ENCODE measurements at places on chromosomes 7 and 10. TPM values are rescaled to one million over a fixed set of nuclear protein-coding genes. Genes with fewer than 3 reads are reported as not detected.

GRCh38 chr7:78253850-78254725 is 455.5 kb downstream of the PHTF2 start:
- DNase-seq, result no peak

DNA sequence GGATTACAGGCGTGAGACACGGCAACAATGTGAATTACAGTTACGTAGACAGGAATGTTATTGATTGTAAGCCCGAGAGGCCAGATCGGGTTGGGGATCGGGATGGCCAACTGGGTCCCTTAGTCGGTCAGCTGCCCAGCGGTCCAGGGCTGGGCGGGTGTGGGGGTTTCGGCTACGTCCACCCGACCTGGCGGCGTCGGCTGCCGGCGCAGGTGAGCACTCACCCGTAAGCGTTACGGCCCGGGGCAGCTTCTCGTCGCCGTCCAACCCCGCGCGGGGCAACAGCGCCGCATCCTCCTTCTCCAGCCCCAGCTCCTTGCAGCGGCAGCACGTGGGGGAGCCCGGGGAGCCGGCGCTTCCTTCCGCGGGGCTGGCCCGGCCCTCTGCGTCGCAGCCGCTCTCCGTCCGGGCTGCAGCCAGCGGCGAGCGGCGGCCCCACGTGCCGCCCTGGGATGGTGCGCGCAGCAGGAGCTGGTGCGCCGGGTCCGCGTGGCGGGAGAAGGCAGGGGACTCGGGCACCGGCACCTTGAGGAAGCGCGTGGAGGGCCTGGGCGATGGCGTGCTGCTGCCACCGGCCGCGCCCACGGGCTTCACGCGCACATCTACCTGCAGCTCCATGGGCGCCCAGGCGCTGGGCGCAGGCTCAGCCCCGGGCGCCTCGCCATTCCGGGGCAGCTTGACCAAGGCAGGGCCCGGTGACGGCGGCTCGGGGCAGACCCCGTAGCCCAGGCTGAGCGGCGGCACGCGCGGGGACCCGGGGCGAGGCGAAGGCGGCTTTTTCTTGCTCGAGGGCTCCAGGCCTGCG is 609 bp downstream of the KLRG2 start:
- DNase-seq, result no peak

Gene GPER1
- total RNA-seq, result not detected

DNA sequence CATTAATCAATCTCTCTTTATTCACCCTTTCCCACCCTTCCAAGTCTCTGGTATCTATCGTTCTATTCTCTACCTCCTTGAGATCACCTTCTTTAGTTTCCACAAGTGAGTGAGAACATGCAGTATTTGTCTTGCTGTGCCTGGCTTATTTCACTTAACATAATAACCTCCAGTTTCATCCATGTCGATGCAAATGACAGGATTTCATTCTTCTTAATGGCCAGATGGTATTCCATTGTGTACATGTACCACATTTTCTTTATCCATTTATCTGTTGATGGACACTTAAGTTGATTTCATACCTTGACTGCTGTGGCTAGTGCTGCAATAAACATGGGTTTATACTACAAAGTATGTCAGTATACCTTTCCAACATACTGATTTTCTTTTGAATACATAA is 3.8 kb upstream of the AOAH start:
- no peak for DNase-seq

DNA sequence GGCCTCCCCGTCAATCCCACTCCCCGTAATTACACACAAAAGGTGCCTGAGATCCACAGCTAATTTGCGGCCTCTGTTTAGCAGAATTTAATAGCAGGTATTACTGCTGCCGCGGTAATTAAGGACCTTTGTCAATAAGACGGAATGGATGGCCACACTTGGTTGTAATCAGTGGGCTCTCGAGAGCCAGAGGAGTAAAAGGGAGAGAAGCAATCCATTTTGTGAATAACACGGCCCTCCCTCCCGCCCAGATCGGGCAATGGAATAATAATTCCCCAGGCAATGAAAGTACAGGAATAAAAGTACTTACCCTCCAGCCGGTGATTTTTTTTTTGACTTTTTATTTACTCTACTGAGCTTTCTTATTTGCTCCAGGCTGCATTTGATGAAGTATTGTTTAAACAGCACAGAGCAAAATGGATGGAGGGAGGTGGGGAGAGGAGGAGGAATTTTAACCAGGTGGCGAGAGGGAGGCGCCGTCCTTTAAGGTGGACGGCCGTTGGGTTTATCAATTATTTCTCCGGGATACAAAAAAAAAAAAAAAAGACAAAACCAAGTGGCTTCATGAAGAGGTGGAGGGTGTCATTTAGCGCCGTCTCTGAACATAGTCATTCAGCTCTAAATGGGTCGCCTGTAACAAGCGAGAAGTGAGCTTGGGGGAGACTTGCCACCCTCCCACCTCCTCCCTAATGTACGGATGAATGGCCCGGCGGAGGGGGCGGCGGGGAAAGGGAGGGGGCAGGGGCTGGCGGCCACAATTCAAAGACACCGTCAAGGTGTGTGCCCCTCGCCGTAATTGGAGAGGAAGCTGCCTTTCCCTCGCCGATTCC is 120.3 kb downstream of the BUB3 start:
- no peak for DNase-seq

Gene C10orf62
- total RNA-seq, result not detected

DNA sequence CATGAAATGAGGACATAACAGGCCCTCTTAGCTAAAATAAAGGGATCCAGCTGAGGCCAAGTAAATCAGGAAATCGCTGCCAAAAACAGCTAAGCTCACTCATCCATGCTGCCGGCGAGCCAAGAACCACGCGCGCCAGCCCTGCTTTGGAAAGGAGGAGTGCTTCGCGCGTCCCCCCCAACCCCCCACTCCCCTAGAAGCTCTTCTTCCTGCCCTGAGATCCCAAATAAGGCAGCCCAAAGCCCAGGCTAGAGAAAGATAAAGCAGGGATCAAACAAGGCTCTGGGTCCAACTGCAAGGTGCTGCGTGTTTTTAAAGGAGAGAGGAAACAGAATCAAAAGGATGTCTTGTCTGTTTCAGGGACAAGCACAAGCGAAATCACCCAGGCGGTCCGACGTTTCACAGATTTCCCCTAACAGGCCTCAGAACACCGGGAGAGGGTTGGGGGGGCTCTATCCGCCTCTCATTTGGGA is 168.3 kb upstream of the AUTS2 start:
- no peak for DNase-seq

DNA sequence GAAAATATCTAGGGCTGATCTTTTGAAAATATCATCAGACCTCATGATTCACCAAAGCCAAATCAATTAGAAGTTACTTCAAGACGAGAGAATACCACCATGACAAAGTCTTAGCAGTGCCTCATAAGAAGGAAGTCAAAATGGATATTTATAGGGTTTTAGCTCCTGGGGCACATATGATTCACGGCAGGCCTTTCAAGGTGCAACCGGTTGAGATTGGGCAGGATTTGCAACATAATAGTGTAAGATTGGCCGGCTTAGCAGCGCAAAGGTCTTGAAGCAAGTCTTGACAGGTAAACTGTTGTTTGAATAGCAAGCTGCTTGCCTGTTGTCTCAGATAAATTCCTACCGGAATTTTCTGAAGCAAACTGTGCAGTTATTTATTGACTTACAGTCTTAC is 17.5 kb downstream of the ADRB1 start:
- no peak for DNase-seq

Gene EPO
- total RNA-seq, result not detected

DNA sequence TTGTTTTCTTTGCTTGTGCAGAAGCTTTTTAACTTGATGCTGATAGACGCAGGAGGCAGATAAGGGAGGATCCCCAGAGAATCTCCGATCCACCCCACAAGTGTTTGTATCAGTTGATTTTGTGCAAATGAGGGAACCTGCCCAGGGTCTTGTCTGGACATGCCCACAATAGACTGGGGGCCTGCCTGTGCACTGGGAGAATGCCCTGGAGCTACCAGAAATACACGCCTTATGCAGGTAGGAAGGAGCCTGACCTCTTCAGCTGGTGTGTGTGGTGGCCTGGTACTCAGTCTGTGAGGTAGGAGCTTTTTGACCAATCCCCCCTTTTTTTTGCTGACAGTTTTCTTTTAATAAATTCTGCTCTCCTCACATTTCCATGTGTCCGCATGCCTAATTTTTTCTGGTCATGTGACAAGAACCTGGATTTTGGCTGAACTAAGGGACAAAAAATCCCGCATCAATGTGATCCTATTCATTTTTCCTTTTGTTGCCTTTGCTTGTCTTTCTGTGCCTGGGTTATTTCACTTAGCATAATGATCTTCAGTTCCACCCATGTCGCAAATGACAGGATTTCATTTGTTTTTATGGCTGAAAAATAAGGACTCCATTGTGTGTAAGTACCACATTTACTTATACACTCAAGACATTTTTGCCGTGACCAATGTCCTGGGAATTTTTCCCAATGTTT is 430.6 kb upstream of the NRG3 start:
- DNase-seq, result no peak

- no peak for DNase-seq
These were observed 13.2 kb downstream of the GATAD1 start for GRCh38 chr7:92460510-92460909.

Gene GDF2
- total RNA-seq, result not detected

Gene TMEM176A
- total RNA-seq, result not detected

Gene PLEKHS1
- not detected for total RNA-seq

Gene VWDE
- total RNA-seq, result 6.3 TPM

Gene C1QL3
- total RNA-seq, result not detected

Gene ABCA13
- total RNA-seq, result not detected

Gene ASAH2B
- total RNA-seq, result 5.1 TPM

DNA sequence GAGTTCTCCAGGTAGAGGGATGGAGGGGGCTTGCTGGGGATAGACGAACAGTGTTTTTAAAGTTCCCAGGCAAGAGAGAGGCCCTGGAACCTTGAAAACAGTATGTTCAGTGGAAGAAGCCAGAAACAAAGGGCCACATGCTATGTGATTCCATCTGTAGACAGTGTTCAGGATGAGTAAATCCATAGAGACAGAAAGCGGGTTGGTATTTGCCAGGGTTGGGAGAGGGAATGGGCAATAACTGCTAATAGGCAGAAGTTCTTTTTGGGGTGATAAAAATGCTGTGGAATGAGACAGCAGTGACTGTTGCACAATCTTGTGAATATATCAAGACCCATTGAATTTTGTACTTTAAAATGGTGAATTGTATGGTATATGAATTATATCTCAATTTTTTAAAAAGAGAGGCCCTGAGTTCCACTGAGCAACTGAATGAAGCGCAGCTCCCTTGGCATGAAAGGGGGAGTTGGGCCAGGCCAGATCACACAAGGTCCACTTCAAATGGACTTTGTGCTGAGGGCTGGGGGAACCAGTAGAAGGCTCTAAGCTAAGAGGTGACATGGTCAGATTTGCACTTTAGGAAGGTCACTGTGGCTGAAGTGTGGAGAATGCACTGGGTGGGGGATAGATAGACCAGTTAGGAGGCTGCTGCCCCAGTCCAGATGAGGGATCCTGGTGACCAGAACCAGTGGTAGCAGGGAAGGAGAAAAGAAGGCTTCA is 34.0 kb downstream of the LEP start:
- DNase-seq, result no peak

DNA sequence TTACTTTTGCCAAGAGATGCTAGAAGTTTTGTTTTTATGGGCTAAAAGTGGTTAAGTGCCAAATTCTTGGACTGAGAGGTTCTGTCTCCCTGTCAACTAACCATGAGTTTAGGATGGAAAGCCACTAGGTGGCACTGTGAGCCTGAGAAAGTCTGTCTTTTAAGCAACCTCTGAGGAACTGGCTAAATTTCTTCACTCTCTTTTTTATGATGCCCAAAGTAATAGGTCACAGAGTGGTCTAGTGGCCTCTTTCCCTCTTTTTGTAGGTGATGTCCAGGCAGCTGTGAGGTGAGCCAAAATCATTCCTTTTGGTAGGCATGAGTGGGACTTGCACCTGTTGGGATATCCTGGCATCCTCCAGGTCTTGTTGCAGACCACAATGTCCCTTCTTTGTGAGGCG is 56.8 kb downstream of the SND1 start:
- DNase-seq, result peak; percentile 75

Gene MBL2
- not detected for total RNA-seq

- DNase-seq, result no peak
These were observed 37.0 kb upstream of the RET start for GRCh38 chr10:43039624-43040481.

- no peak for DNase-seq
These were observed 144.2 kb upstream of the NRP1 start for GRCh38 chr10:33478675-33479125.

Gene FOXP2
- not detected for total RNA-seq

GRCh38 chr10:125020871-125021270 is 78.9 kb downstream of the ZRANB1 start:
- no peak for DNase-seq

DNA sequence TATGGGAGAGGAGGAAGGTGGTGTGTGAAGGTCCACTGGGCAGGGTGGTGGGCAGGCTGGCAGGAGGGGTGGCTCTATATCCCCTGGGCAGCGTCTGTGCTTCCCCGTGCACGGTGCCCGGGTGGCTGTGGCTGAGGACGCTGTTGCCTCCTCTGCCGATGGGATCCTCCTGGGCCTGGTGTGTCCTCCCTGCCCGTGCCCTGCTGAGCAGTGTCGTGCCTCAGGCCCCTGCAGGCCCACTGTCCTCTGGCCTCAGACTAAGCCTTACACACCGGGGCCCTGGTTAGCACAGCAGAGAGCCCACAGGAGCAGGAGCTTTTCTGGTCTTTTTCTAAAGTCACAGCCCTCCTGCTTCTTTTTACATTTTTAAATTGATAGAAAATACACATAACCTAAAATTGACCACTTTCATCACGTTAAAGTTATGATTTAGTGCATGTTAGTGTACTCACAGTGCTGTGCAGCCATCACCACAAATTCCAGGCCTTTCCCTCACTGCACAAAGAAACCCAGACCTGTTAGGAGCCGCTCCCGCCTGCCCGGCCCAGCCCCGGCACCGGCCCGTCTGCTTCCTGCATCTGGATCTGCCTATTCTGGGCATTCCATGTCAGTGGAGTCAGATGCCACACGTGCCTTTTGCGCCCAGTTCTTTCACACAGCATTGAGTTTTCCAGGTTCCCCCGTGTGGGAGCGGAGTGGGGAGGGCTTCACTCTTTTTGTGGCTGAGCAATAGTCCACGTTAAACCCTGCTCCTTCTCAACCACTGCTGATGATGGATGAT is 19.4 kb downstream of the PFKFB3 start:
- DNase-seq, result no peak

Gene NKX2-3
- not detected for total RNA-seq

Gene AKR1B1
- 104 TPM for total RNA-seq

DNA sequence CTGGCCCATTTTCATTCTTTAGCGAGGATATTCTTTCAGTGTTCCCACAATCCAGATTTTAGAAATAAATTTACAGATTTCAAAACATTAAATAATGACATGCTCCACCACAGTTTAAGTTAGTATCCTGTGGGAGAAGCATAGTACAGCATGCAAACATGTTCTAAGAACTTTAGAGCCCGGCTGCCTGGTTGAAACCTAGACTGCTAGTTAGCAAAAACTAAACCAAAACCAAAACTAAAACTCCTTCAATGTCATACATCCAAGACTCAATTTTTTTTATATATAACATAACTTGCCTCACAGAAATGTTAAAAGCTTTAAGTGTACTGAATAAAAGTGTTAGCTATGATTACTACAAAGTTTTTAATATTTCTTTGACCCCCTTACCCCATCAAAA is 17.0 kb downstream of the TRA2A start:
- DNase-seq, result no peak

GRCh38 chr7:26792576-26792975 is 71.8 kb downstream of the SKAP2 start:
- no peak for DNase-seq

Gene SPDYE5
- not detected for total RNA-seq

- no peak for DNase-seq
These were observed 36.4 kb downstream of the FAM204A start for GRCh38 chr10:118305730-118306129.
